Kidney (tissue), 22 donors: ENCODE measurements at places on chromosomes 2 and 18.

DNA sequence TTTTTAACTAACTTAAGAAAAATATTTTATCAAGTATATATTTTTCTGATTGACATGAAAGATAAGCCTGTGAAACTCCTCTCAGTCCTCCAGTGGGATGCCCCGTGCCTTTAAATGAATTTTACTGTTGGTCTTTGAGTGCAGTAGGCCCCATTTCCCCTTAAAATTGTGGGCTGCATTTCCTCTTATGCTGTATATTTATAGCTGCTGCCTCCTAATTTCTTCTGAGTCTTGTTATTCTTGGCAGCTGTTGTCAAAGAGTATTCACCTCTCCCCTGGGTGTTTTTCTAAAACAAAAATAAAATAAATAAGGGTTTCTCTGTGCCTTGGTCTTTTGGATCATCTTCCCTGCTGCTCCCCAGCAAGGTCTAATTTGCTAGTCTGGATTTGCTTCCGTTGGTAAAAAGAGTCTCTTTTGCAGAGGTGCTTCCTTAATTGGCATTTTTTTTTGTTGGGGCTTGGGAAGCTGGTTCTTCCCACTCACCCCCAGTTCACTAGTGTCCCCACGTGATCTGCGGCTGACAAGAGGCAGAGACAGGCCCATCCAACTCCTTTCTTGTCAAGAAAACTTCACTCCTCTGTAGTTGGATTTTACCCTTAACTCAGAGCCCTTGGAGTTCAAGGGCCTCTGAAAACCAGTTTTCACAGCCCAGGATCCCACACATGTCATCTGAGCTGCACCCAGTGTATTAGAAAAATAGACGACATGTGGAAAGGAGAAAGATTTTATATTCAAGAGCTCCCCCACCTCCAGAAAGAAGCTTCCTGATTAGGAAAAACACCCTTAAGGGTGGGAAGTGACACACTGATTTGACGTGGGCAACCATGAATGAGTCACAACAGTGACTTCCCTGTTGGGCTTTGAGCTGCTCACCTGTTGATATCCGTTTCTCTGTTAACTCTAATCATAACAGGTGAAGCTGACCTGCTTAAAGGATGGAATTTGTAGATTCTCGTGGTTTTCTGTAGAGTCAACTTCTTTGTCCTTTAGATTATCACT is 431.5 kb downstream of the DCDC2C start:
- peak; percentile 25 for DNase-seq

DNA sequence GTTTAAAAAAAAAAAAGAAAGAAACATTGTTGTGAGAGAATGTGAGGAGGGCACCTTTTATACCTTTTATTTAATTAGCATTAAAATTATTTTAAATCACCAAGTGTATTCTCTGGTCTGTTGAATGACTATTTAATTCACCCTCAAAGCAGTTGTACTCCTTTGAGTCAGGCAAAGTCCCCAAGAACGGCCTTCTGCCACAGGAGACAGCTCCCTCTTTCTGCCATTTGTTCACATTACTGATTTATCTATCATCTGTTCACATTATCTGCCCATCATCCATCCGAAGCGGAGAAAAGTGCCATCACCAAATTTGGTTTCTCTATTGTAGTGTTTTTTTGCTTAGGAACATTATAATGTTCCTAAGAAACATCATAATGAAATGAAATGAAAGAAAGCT is 240.7 kb upstream of the DPP10 start:
- no peak for DNase-seq

DNA sequence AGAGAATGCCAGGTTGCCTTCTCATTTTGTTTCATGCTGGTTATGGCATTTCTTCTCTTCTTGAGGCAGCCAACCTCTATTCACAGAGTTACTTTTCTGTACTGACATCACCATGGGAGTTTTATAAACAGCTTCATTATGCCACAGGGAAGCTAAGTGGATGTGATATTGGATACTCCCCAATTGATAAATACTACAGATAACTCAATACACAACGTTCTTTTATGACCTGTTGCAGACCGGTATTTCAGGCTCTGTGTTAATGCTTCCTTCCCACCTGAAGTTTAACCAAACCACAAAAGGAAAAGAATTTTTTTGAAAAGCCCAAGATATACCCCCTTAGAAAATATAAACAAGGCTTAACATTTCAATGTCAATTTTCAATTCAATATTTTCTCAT is 258.3 kb upstream of the SOX11 start:
- no peak for DNase-seq

GRCh38 chr2:71154279-71154678 is 23.8 kb downstream of the MPHOSPH10 start:
- DNase-seq: no peak

GRCh38 chr18:56289381-56289780 is 349.0 kb downstream of the TXNL1 start:
- DNase-seq: no peak

- no peak for DNase-seq
Observed at GRCh38 chr2:29628862-29629261, 292.5 kb downstream of the ALK start.

GRCh38 chr2:68594674-68595492 is 48.5 kb upstream of the PROKR1 start:
- DNase-seq: no peak

DNA sequence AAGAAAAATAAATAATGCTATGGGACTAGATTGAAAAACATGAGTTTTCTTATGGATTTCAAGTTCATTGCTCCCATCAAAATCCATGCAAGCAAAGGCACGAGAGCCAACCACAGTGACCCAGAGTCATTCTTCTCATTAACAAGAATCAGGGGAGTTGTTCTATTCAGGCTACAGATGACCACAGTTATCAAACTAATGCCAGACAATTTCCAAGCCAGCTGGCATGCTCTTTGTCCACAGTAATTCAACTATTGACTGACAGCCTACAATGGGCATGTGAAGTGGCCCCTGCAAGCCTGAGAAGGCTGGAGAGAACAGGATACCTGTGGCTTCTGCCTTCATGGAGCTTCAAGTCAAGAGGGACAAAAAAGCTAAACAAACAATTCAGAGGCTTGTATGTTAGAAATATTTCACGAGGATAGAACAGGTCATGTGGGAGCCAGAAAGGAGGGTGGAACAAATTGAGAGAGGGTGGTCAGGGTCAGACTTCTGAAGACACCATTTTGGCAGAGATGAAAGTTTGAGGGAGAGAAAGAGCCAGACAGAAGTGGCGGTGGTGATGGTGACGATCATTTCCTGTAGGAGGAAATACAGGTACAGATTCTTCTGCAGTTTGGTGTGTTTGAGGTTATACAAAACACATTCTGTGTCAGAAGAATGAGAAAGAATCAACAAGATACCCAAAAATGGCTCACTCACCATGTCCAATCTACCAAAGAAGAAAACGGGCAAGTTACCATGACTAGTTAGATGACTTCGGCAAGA is 732.4 kb downstream of the RNF144A start:
- no peak for DNase-seq

- DNase-seq: peak; percentile 69
Observed at GRCh38 chr2:240170354-240170735, 29.9 kb upstream of the OTOS start.

DNA sequence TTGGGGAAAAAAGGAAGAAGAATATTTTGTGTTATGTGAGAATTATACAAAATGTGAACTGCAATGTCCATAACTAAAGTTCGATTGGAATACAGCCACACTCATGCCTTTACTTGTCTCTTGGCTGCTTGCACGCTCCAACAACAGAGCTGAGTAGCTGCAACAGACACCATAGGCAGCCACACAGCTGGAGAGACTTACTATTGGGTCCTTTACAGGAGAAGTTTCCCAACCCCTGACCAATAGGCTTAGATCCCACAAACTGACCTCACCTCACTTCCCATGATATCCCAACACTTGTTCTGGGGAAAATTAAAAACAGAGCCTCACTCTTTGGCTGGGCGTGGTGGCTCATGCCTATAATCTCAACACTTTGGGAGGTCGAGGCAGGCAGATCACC is 213.8 kb downstream of the SH3BP4 start:
- DNase-seq: no peak

DNA sequence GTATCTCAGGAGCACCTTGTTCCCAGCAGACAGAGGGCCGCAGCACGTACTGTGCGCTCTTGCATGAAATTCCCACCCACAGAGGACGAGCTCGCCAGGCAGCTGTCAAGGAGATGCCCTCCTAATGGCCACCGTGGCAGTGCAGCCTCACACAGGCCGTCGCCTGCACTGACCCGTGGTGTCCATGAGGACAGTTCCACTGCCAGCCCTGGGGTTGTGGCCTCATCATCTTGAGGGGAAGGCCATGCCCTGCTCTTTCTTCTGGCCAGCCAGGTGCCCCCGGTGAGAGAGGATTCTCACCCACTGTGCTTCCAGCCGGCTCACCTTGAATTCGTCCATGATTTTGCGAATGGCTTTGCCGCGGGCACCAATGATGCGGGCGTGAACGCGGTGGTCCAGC is 42.0 kb downstream of the ANO7 start:
- DNase-seq: peak; percentile 74

GRCh38 chr2:229800997-229801754 is 86.8 kb upstream of the DNER start:
- DNase-seq: peak; percentile 53

DNA sequence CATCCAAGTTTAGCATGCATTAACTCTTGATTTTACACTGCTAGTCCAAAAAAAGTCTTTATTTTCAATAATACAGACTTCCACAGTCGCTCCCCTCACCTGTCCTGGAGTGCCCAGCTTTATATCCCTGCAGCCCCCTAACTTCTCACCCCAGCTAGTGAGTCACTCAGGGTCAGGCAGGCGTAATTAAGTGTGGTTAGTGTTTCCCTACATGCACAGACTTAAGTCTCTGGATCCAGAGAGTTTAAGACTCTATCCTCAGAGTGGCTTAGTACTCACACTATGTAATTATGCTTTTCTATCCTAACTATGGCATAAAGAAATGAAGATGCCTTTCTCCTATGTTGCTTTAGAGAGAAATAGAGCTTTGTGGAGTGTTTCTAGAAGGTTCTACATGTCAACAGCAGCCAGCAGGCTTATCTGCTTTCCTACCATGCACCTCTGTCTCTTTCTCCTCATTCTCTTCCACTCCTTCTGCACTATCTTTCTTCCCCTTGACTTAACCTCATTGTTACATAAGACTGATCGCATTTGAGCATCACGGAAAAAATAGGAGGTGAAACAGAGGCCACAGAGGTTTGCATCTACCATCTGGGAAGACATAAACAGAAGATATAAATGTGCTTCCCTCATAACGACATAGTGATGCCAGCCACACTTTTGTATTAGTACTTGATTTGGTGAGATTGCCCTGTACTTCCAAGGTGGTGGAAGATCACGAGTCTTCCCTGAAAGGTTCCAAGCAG is 34.4 kb upstream of the PMAIP1 start:
- DNase-seq: no peak

DNA sequence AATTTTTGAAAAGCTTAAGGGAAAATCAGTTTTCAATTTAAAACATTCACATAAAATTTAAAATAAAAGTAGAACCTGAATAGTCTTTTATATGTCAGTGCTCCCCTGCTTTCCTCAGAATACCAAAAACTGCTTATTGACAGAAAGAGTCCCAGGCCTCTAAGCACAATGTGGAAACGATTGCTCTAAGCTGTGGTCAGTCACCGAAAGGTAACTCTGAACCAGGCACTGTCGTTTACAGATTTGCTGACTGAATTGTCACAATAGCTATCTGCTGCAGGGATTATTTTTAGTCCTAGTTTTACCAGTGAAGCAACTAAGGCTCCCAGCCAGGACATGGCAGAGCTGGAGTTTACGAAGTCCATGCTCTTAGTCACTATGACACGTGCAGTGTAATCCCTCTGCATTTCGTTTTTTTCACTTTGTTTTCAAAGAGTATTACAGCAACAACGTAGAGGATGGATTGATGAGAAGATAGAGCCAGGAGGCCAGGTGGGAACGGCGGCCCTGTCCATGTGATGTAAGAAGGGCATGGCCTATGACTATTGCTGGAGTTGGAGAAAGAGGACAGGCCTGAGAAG is 28.1 kb upstream of the TMEM247 start:
- DNase-seq: no peak

DNA sequence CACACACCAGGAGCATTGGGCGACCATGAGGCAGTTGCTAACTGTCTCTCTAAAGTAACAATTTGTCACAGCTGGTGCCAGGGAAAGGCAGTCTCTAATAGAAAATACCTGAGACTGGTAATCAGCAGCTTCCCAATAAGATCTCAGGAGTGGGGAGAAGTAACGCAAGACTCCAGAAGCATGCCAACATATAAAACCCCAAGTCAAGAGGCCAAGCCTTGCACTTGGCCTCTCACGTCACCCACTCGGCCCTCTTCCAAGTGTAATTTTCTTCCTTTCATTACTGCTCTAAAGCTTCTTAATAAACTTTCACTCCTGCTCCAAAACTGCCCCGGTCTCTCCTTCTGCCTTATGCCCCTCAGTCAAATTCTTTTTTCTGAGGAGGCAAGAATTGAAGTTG is 455.6 kb upstream of the ACVR2A start:
- DNase-seq: no peak

DNA sequence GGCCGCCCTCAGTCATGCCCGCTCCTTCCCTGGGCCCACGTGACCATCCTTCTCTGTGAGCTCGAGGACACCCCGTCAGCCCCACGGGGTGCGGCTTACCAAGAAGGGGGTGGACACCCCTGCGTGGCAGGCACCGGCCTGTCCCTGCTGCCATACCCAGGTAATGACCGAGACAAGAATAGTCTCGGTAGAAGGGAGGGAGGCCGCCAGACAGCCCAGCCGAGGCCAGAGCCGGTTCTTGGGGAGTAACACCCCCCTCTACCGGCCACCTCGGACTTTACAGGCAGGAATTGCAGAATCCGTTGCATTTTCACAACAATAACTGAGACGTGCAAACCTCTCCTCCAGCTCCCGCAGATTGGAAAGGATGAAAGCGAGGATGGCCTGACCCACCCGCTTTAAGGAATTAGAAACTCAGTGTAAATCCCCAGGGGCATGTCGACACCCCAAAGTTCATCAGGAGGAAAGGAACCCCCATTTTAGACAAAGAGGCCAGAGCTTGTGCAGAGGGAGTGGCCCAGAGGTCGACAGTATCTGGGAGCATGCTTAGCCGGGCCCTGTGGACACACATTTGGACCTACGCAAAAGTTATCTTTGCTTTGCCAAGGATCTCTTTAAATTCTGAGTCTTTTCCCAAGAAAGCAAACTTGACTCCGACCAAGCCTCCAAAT is 60.1 kb upstream of the GLI2 start:
- peak; percentile 70 for DNase-seq

GRCh38 chr18:77271576-77272481 is 22.2 kb downstream of the GALR1 start:
- DNase-seq: no peak

GRCh38 chr2:85839461-85839860 is 49.3 kb downstream of the ST3GAL5 start:
- no peak for DNase-seq

- DNase-seq: no peak
Observed at GRCh38 chr18:22021701-22022100, 147.7 kb upstream of the GATA6 start.

- no peak for DNase-seq
Observed at GRCh38 chr18:36539674-36540231, 242.2 kb downstream of the FHOD3 start.

DNA sequence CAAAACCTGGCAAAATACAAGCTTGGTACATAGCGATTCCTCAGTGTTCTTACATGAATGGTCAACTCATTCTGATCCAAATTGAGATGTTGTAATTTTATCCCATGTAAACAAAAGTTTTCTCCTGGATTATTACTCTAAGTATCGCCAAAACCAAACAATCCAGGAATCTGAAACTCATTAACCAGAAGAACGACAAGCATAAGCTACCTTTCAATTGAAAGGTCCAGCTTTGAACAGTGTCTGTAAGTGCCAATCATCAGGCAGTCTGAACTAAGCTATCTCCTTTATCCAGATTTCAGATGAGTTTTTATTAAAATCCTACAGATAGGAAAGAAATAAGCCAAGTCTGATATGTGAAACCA is 2.4 kb downstream of the MEX3C start:
- DNase-seq: no peak
